HT1080 (cell line): ENCODE measurements at places on chromosomes 2 and 18.
A peak's percentile ranks its signal among the peaks of the same experiment; 100 is the strongest.

DNA sequence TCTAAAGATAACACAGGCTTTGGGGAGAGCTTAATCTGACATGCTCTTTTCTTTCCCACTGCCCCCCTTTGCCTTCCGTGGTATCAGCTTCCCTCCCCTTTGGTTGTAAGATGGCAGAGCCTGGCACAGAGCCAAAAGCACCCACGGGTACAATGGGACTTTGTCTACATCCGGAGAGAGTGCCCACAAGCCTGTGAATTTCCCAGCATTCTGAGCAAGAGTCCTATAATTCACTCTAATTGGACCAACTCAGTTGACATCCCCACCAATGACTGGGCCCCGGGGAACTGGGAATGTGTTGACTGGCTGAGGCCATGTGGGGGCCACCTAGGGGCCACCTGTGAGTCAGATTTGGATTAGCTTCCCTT is 20.1 kb upstream of the C2orf72 start:
- DNase-seq = peak; percentile 55

- DNase-seq = no peak
Measured at GRCh38 chr2:1682181-1682440, 62.2 kb downstream of the PXDN start.

GRCh38 chr18:45467293-45467692 is 148.0 kb upstream of the SLC14A2 start:
- DNase-seq = peak; percentile 58

DNA sequence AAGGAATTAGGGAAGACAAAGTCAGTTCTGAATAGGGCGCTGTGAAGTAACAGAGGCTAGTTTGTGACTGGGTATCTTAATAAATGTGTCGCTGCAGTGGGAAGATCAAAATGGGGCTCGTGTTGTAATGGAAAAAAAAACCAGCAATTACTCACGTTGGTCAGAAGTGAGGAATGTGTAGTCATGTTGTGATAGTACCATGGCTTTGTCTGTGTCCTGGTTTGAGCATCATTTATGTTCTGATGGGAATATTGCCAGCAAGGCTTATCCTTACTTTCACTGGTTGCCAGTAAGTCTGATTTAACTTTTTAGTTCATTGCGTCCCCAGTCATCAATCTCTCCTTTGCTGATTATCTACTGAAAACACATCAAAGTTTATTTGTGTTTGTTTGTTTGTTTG is 467.6 kb downstream of the NYAP2 start:
- peak; percentile 24 for DNase-seq

- DNase-seq = no peak
Measured at GRCh38 chr2:223834431-223834830, 3.0 kb downstream of the AP1S3 start.

GRCh38 chr2:147013696-147014392 is 831.0 kb upstream of the ACVR2A start:
- no peak for DNase-seq

- peak; percentile 72 for DNase-seq
Measured at GRCh38 chr2:172448544-172449267, 21.3 kb downstream of the ITGA6 start.

DNA sequence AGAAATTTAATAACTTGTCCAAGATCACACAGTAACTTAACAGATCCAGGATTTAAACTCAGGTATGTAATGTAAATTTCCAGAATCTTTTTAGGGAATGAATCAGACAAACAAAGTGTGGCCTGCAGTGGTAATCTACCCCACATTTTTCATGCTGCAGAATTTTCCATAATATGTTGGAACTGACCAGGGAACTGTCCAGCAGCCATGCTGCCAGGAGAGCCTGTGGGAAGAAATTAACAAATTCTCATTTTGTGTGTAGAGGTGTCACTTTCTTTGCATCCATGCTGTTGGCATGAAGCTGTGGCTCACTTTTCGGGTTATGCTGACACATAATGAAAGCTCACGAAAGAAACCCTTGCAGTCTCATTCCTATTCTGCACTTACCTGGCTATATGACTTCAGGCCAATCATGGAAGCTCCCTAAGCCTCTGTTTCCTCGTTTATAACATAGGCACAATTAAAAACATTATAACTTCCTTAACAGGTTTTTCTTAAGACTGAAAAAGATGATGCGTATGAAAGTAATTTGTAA is 54.7 kb downstream of the CDKL4 start:
- DNase-seq = no peak

- DNase-seq = peak; percentile 17
Measured at GRCh38 chr2:80238692-80239469, 65.7 kb downstream of the LRRTM1 start.

- no peak for DNase-seq
Measured at GRCh38 chr2:73610111-73610510, 32.1 kb downstream of the NAT8 start.

DNA sequence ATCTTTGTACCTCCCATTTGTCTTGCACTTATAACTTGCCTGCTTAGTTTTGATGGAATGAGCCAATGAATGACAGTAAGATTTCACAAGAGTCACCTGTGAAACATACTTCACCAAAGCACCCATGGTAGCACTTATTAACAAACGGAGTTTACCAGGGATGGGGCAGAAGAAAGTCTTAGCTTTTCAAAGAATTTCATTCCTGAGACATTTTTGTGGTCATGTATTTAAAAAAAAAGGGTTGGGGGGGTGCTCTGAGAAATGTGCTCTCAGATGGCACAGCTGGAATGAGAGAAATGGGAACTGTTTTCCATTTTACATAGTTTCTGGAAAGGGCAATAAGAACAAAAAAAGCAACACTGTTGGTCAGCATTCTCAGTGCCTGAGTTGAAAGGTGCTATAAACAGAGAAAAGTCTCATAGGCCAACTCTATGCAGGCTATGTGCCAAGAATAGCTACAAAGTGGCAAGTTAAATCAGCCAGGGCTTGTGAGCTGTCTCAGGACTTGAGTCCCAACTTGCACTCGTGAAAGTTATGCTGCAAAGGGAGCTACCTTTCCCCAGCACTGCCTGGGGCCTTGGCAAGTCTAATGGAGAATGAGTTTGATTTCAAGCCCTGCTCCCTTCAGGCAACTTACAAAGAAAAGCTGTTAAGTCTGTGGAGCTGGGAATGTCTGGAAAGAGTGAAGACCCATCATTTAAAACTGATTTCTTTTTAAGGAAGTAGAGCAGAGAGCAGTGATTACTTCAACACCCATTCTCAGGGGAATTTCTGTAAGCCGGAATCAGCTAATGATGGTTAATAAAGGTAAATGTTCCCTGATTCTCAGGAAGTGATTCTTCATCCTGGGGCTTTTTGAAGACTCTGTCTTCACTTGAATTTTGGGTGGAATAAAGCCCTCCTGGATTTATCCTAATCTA is 170.6 kb downstream of the SLC8A1 start:
- DNase-seq = peak; percentile 33

DNA sequence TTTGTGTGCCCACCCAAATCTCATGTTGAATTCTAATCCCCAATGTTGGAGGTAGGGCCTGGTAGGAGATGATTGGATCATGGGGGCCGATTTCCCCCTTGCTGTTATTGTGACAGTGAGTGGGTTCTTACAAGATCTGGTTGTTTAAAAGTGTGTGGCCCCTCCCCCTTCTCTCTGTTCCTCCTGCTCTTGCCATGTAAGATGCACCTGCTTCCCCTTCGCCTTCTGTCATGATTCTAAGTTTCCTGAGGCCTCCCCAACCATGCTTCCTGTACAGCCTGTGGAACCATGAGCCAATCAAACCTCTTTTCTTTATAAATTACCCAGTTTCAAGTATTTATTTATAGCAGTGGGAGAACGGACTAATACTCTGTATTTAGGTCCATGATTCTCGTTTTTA is 588.1 kb downstream of the DCDC2C start:
- no peak for DNase-seq

- DNase-seq = no peak
Measured at GRCh38 chr2:44805401-44806235, 135.9 kb upstream of the SIX3 start.

DNA sequence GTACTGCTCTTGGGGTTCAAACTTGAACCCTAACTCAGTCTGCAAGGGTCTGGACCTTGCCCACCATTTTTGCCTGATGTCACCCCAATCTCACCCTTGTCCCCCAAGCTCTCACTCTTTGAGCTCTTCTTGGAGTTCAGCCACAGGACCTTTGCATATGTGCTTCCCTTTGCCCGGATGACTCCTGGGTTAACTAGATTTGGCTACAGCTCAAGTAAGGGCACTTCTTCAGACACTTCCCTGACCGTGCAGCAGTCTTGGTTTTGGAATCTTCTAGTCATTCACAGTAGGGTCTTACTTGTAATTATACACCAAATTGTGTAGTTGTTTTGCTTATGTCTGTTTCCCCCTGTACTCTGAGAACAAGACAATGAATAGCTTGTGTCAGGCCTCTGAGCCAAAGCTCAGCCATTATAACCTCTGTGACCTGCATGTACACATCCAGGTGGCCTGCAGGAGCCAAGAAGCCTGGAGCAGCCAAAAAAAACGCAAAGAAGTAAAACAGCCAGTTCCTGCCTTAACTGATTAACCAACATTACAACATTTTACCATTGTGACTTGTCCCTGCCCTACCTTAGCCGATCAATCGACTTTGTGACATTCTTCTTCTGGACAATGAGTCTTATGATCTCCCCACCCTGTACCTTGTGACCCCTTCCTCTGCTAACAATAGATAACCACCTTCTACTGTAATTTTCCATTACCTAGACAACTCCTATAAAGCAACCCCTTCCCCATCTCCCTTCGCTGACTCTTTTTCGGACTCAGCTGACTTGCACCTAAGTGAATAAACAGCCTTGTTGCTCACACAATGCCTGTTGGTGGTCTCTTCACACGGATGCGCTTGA is 1.0 kb upstream of the MOGAT1 start:
- DNase-seq = no peak

GRCh38 chr18:36663312-36663711 is 165.5 kb downstream of the TPGS2 start:
- peak; percentile 6 for DNase-seq

DNA sequence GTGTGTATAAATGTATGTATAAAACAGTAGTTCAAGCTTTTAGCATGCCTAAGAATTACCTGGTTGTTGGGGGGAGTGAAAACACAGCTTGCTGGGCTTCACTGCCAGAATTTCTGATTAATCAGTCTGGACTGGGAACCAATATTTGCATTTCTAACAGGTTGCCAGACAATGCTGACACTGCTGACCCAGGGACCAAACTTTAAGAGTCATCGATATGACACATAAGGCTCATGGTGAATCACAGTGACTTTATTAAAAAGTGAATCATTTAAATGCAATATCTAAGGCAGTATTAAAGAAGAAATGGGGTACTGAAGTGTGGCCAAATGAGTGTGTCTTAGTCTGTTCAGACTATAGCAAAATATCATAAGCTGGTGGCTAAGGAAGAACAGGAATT is 195.9 kb upstream of the DTNA start:
- peak; percentile 73 for DNase-seq

DNA sequence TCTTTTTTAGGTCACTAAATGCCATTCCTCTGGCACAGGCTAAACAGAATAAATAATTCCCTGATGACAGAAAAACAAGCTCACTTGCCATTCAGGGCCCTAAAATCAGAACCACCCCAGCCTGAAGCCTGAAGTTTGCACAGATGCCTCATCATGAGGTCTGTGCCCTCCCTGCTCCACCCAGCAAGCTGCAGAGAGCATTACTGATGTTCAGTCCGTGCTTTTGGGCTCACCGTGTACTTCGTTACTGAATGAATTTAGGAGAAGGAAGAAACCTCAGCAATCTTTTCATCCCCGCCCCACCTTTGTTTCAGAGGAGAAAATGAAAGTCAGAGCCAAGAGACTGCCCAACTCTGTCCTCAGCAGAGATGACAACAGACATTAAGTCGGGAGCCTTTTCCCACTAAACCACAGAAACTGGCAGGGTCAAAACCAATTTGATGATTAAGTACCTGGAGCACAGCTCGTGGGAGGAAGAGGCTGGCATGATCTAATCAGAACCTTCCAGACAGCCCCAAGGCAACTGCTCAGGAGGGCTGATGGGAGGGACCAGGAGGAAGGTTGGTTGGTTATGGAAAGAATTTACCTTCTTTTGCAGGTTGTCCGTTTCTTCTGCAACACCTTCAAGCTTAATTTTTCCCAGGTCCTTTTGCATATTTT is 122.7 kb downstream of the LAMA1 start:
- peak; percentile 68 for DNase-seq

- DNase-seq = no peak
Measured at GRCh38 chr2:217456016-217456415, 546.8 kb downstream of the TNS1 start.

DNA sequence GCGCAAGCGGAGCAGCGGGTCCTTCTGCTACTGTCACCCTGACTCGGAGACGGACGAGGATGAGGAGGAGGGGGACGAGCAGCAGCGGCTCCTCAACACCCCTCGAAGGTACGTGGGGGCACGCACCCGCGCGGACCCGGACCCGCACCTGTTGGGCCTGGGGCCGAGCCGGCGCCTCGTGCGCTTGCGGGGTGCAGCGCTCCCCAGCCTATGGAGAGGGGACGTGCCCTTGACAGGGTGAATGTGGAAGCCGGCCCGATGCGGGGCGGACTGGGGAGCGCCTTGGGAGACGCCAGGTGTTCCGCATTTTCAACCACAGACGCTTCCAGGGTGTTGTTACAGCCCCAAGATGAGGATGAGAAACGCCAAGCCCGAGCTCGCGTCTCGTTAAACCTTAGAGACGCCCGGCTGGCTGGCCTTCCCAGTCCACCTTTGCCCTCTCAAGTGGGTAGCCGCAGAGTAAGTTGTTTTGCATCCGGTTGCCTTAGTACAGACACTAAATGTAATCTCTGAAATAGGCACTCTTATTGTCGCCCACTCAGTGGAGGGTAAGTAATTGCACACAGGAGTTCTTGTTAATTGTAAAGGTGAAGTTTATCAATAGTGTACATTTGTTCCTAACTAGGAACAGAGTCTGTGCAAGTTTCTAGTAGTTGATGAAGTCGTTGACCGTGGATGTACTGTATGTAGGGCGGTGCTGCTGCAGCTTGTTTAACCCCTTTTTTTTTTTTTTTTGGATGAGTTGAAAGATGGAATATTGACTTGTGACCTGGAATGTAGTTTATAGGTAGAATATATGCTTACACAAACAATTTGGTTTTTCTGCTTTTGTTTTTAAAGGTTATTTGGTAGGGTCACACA is 815 bp downstream of the GMCL1 start:
- peak; percentile 28 for DNase-seq

GRCh38 chr18:46273861-46274260 is 169.7 kb downstream of the HAUS1 start:
- DNase-seq = no peak

DNA sequence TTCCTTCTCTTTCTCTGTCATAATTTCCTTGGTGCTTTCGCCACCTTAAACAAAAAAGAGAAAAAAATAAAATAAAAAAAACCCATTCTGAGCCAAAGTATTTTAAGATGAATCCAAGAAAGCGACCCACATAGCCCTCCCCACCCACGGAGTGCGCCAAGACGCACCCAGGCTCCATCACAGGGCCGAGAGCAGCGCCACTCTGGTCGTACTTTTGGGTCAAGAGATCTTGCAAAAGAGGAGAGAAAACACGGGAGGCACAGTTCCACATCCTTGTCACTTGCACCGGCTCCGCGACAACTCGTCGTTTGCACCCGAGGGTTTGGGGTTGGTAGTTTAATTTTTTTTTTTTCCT is 1.8 kb upstream of the SP9 start:
- DNase-seq = no peak

GRCh38 chr18:48879008-48879431 is 71.7 kb downstream of the SMAD7 start:
- no peak for DNase-seq
